ENCODE measurements at places on chromosomes 2 and 18.

DNA sequence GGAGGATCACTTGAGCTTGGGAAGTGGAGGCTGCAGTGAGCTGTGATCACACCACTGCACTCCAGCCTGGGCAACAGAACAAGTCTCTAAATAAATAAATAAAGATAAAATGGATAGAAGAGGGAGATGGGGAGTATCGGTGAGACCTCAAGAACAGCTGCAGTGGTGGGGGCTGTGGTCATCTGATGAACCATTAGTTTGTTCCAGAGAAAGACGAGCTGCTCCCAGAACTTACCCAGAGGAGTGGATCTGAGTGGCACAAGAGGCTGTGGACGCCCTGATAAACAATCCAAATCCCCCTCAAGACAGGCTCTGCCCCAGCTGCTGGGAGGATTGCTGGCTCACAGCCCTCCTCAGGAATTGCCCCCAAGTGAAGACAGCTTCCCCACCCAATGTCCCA, 26.7 kb downstream of the TMEM127 start:
- DNase-seq: no peak

- no peak for DNase-seq
Observed at GRCh38 chr2:203730076-203730729, 23.8 kb downstream of the CD28 start.

GRCh38 chr18:48609820-48610815, 71.3 kb downstream of the CTIF start:
- DNase-seq: no peak

DNA sequence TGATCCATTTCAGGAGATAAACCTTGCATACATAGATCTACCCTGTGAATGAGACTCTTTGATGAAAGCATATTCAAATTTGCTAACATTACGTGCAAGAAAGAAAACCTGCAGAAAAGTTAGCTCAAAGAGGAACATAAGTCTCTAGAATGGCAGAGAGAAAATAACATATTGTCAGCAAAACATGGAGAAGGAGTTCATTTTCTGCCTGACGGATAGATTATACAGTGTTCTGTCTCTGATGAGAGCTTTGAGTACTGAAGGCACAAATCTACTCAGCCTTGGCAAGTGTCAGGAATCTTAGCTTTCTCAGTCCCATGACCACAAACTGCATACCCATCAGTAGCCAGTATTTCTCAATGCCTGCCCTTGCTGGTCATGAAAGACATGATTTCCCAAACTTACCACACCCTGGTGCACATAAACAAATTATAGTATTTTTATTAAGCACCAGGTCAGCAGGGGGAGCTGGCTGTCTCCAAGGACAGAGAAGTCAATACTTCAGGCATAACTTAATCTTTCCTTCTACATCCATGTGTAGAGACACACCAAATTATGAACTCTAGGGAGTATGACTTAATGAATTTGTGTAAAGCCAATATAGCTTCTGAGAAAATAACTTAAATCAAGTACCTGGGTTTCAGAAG, 401.2 kb upstream of the SOX11 start:
- DNase-seq: peak; percentile 11

- DNase-seq: no peak
Observed at GRCh38 chr2:32902986-32903385, 43.8 kb upstream of the LTBP1 start.

DNA sequence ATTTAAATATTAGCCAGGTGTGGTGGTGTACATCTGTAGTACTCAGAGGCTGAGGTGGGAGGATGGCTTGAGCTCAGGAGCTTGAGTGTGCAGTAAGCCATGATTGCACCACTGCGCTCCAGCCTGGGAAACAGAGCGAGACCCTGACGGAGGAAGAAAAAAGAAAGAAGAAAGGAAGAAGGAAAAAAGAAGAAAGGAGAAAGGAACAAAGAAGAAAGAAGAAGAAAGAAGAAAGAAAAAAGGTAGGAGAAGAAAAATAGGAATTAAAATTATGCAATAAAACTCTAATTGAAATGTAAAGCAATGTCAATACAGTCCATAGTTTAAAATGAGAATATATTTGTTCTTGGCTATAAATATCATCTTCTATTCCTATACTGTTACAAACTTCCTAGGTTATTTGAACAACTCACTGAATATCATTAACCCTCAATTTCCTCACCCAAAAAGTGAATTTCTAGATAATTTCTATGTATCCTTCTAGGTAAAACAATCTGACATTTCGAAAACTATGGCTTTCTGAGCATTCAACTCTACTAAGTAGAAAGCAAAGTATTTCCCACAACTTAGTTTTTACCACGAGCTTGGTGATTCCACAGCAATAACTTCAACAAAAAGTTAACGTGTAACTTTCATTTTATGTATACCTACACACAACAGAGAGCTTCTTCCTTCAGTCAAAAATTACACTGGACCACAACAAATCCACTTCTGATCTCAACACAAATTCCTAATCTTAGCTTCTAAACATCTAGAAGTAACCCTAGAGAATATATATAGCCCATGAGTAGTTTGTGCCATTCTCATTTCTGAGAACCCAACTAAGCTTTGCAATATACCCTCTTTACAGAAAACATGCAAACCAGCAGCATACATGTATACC, 19.7 kb downstream of the LPIN2 start:
- no peak for DNase-seq

- DNase-seq: no peak
Observed at GRCh38 chr2:144914113-144914512, 394.2 kb upstream of the ZEB2 start.

DNA sequence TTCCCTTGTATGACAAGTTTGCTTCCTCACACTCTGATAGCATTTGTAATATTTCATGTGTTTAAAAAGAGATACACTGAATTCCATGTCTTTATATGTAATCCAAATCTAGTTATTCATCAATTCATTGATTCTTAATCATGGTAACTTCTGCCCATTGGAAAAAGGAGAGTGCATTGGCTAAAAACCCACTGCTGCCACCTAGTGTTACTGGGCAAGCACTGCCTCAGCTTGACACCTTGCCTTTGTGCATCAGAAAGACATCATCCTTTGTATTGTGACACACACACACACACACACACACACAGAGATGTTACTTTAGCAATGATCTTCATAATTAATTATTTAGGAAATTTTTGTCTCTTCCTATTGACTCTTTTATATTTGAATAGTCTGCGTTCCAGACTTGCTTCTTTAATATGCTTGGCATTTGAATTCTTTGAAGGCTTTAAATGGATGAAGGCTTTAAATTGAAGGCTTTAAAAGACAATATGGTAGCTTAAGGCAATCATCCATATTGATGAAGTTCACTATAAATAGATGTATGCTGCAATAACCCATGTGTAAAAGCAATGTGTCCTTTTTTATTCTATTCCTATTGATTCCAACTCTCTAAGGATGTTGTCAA, 414.2 kb upstream of the CHST9 start:
- DNase-seq: peak; percentile 74

GRCh38 chr2:170361090-170361936, 183.4 kb downstream of the MYO3B start:
- DNase-seq: peak; percentile 45

GRCh38 chr2:167987558-167987957, 259.8 kb downstream of the STK39 start:
- DNase-seq: no peak

GRCh38 chr2:143083636-143084035, 45.6 kb upstream of the ARHGAP15 start:
- DNase-seq: no peak

DNA sequence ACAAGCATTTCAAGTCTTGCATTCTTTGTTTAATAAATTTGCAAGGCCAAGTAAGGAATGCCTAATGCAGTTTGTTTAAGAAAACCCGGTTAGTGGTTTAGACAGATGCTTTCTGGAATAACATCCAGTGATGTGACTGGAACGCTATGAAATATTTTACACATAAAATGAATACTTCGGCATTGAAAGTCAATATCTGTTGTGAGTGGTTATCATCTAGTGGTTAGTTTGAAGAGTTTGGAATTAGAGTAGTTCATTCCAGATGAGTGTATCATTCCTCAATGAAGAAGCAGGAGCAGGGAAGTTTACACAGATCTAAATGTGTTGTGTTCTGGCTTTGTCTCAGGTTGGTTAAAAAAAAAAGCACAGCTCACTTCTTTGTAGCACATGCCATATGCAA, 608.0 kb upstream of the PIK3C3 start:
- DNase-seq: no peak

GRCh38 chr18:41873730-41874129, 81.3 kb upstream of the PIK3C3 start:
- DNase-seq: no peak

DNA sequence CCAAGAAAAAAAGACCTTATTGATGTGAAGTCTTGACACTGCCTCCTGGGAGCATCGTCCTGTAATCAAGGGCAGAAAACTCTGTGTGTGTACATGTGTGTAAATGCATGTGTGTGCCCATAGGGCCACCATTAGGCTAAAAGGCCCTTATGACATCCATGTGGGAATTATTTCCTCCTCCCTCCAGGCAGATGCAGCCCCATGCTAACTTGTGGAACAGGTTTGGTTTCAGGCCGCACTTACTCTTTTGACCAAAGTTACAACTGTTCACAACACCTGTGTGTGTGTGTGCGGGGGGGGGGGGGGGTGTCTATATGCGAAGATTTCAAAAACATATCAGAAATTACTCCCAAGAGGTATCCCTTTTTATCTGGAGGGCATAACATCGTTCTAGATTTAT, 87.4 kb upstream of the SLC14A2 start:
- no peak for DNase-seq

GRCh38 chr2:190571686-190572085, 37.2 kb upstream of the NEMP2 start:
- DNase-seq: peak; percentile 80

DNA sequence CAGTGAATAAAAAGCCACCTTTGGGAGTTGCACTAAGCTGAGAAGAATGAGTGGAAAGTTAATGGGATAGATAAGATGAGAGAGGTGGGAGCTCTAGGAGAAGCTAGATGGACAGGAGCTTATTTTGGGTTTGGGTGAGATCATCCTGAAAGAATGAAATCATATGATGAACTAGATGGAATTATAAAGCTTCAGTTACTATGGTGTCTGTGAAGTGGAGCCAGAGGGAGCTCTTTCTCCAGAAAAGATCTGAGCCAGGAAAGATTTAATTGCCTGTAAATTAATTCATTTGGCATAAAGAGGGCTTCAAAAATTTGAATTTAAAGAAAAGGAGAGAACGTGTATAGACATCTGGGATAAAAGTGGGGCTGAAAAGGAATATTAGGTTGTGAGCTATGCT, 10.3 kb downstream of the DNAH6 start:
- DNase-seq: no peak

DNA sequence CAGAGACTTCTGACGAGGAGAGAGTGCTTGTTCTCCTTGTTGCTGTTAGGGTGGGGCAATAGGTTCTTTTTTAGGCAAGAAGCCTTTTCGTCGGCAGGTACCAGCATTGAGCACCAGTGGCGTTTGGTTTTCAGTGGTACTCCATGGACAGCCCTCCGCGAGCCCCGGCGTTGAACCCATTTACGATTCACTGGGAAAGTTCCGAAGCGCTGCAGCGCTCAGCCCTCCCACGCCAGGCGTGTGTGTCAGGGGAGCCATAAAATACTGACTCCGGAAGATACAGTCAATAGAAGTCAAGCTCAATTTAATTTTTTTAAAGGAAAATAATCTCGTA, 494 bp upstream of the ROCK1 start:
- DNase-seq: no peak

DNA sequence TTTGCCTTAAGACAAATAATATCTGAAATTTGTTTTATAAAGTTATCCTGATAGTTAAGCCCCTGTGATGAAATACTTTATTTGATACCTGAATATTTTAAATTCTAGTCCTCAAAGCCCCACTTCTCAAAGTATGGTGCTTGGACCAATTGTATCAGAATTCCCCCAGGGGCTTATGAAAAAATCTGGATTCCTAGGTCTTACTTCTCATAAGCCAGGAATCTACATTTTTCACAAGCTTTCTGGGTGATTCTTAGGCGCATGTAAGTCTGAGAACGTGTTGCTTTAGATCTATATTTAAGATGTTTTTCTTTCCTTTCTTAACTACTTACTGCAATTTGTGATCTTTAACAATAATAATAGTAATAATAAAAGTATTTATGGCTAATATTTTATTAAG, 53.1 kb downstream of the MYO1B start:
- no peak for DNase-seq

DNA sequence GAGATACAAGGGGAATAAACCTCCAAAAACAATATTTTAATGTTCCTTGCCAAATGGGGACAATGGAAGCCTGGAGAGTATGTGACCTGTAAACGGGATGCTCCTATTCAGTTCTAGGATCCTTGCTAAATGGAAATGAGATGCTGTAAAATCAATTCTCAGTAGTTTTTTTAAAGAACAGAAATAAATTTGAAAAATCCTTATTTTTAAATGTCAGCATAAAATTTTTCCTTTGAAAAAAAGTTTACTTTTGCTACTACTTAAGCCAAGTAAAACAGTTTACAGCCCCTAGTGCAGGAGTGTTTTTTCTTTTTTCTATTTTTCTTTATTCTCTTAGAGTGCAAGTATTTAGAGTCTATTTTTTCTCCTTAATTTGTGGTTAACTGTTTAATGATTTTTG, 158.8 kb downstream of the MBD5 start:
- no peak for DNase-seq

DNA sequence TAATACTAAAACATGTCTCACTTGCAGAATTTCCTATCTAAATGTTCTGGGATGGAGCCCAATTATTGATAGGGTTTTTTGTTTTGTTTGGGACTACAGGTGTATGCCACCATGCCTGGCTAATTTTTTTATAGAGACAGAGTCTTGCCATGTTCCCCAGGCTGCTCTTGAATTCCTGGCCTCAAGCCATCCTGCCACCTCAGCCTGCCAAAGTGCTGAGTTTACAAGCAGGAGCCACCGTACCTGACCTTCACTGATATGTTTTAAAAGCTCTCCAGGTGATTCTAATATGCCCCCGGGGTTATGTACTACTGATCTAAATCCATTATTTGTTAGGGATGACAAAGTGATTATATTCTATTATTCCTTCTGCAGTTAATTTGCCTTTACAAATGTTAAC, 2.2 kb downstream of the ELAC1 start:
- peak; percentile 77 for DNase-seq

DNA sequence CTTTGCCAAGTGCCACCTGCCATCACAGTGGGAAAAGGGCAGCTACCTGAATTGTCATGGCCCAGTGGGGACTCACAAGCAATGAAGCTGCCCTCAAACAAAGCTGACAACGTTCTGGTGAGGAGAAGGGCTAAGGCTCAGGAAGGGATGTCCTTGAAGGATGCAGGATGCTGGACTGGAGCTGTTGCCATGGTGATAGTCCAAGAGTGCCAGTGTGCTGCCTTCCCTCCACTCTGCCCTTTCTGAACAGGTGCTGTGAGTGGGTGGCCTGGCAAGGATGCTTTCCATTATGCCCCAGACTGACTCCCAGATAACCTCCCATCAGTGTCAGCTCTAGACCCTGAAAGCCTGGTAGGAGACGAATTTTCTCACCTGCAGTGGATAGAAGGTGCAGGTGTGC, 137.8 kb upstream of the GYPC start:
- DNase-seq: no peak

- no peak for DNase-seq
Observed at GRCh38 chr2:170206805-170207407, 29.0 kb downstream of the MYO3B start.

- peak; percentile 55 for DNase-seq
Observed at GRCh38 chr18:57854726-57855125, 51.6 kb upstream of the ATP8B1 start.

GRCh38 chr18:2433366-2433765, 137.9 kb downstream of the METTL4 start:
- no peak for DNase-seq

Measured in NCI-H69 (cell line).